ENCODE measurements at places on chromosomes 6 and 20. TPM values are rescaled to one million over a fixed set of nuclear protein-coding genes. Genes with fewer than 3 reads are reported as not detected.

The WFDC2 gene
- not detected for total RNA-seq

The TMEM217 gene
- 4.6 TPM for total RNA-seq

The METTL24 gene
- total RNA-seq = not detected

The MYH7B gene
- 0.07 TPM for total RNA-seq

The PPT2 gene
- 5.4 TPM for total RNA-seq

The ISM1 gene
- 1.3 TPM for total RNA-seq

The VNN1 gene
- total RNA-seq = 5.4 TPM

The ARMH2 gene
- not detected for total RNA-seq

The FAM162B gene
- not detected for total RNA-seq

The HRH3 gene
- total RNA-seq = not detected

The CAGE1 gene
- total RNA-seq = 0.47 TPM

The PREX1 gene
- 0.05 TPM for total RNA-seq

The LTA gene
- not detected for total RNA-seq

The SLC52A3 gene
- 0.14 TPM for total RNA-seq

The BACH2 gene
- 7.5 TPM for total RNA-seq

The SIRPG gene
- not detected for total RNA-seq

The SPATS1 gene
- not detected for total RNA-seq

The SLC17A1 gene
- total RNA-seq = not detected

The STX11 gene
- total RNA-seq = 1.1 TPM

The GNAS-AS1 gene
- 2.2 TPM for total RNA-seq

The RAB44 gene
- total RNA-seq = 0.09 TPM

The PXDC1 gene
- 51.4 TPM for total RNA-seq

The MTFR2 gene
- 6.0 TPM for total RNA-seq

The SPAG4 gene
- 1.6 TPM for total RNA-seq

The COL21A1 gene
- total RNA-seq = 5.4 TPM

The DLK2 gene
- 30.2 TPM for total RNA-seq

The MRAP2 gene
- total RNA-seq = 0.15 TPM

The KCNK5 gene
- 2.6 TPM for total RNA-seq

The GOPC gene
- total RNA-seq = 55.7 TPM

The LINC00237 gene
- total RNA-seq = not detected

The NFATC2 gene
- total RNA-seq = 0.12 TPM

The TLDC2 gene
- total RNA-seq = not detected

The RCAN2 gene
- total RNA-seq = 0.09 TPM

The RNF182 gene
- total RNA-seq = not detected

The TTBK1 gene
- not detected for total RNA-seq

The CRISP3 gene
- total RNA-seq = not detected

The XRN2 gene
- 60.8 TPM for total RNA-seq

The TMEM200A gene
- total RNA-seq = not detected

The AFDN gene
- total RNA-seq = 124 TPM

The LY6G6F gene
- not detected for total RNA-seq

The PCK1 gene
- total RNA-seq = not detected

The ADGRB3 gene
- not detected for total RNA-seq

The CALHM4 gene
- total RNA-seq = not detected

The FKBP1C gene
- 0.23 TPM for total RNA-seq

The COMMD7 gene
- total RNA-seq = 24.1 TPM

The CGAS gene
- total RNA-seq = 14.1 TPM

The TRIM40 gene
- not detected for total RNA-seq

The DCDC2 gene
- total RNA-seq = not detected

Measured in MCF 10A (cell line).